ENCODE measurements at places on chromosomes 7 and 10.
A peak's percentile ranks its signal among the peaks of the same experiment; 100 is the strongest.

DNA sequence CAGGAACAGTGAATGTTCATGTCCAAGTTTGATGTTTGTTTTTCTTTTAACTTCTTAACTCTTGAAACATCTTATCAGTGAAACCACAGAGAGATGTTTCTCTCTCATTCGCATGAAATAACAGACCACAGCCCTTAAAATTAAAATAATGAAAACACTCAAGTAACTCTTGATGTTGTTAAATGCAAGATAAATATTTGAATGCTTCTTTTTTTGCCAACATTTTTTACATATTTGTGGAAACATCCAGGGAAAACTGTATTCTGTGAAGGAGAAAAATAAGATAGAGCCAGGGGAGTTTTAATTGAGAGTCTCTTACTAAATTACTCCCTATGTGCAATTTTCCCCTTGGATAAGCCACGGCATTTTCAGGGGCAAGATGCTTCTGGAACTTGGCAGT, 361.8 kb upstream of the MGMT start:
- peak; percentile 20 for DNase-seq

- DNase-seq: no peak
Measured at GRCh38 chr10:101775273-101776160, at the start of gene FGF8. Gene FGF8 (minus strand): TSS chr10:101776114. CDS start chr10:101775900, 214 bp downstream.

DNA sequence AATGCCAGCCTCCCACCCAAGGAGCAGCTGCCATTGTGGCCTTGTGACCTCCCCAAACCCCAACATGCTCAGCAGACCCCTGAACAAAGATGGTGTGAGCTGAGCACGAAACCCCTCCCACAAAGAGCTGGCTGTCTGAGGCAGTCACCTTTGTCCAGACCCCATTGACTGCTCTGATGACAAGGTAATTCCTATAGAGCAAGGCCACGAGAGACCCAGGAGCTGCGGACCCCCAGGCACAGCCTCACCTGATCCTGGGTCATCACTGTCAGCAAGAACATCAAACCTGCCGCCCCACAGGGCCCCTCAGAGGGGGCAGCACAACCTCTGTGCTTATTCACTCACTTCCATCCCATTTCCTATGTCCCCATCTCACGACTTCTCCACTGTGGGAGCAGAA, 102.6 kb downstream of the CPXM2 start:
- no peak for DNase-seq

GRCh38 chr7:109864230-109864629, 1226.7 kb upstream of the LRRN3 start:
- DNase-seq: no peak

DNA sequence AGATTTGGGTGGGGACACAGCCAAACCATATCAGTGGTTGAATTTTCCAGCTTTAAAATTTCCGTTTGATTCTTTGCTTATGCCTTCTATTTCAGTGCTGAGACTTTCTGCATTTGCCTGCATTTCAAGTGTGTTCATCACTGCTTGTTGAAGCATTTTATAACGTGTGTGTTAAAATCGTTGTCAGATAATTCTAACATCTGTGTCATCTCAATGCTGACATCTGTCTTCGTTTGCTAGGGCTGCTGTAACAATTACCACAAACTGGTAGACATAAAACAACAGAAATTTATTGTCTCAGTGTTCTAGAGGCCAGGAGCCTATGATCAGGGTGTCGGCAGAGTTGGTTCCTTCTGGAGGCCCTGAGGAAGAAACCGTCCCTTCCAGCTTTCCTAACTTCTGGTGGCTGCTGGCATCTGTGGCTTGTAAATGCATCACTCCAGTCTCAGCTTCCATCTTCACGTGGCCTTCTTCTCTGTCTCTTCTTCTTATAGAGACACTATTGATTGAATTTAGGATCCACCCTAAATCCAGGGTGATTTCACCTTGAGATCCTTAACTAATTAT, 71.1 kb upstream of the SDK1 start:
- DNase-seq: no peak

- peak; percentile 33 for DNase-seq
Measured at GRCh38 chr7:116782177-116782711, 80.1 kb upstream of the CAPZA2 start.

DNA sequence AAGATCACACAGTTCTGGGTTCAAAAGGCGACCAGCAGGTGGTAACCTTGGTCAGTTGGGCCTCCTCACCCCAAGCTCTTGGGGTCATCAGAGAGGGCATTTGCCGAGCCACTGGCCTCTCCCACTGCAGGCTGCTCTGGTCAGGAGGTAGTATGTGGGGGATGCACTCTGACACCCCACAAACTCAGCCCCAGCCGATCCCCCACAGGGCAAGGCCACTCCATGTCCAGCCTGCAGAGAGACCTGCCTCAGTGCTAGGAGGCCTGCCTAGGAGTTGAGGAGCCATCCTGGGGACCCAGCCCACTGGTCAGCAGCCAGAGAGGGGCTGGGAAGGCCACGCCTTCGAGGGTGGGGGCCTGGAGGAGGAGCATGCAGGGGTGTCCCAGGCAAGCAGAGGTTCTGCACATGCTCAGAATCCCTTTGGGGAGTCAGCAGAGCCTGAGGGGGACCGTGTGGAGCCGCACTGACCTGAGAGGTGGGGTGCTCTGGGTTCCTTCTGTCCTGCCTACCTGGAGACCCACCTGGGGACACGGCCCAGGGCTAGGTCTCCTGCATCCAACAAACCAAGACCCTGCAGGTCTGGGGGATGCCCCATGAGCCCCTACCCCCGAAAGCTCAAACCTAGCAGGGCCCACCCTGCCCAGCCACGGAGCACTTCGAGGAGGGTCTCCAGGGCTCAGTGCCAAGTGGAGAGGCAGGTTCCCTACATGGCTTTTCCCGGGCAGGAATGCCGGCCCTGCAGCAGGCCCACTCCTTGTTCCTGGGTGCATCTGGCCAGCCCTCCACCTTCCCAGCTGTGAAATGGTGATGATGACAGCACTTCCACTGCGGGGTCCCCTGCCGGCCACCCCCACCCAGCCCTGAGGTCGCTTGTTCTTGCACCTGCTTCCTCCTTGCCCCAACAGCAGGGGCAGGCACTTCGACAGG, 58.5 kb downstream of the RASGEF1A start:
- DNase-seq: no peak

DNA sequence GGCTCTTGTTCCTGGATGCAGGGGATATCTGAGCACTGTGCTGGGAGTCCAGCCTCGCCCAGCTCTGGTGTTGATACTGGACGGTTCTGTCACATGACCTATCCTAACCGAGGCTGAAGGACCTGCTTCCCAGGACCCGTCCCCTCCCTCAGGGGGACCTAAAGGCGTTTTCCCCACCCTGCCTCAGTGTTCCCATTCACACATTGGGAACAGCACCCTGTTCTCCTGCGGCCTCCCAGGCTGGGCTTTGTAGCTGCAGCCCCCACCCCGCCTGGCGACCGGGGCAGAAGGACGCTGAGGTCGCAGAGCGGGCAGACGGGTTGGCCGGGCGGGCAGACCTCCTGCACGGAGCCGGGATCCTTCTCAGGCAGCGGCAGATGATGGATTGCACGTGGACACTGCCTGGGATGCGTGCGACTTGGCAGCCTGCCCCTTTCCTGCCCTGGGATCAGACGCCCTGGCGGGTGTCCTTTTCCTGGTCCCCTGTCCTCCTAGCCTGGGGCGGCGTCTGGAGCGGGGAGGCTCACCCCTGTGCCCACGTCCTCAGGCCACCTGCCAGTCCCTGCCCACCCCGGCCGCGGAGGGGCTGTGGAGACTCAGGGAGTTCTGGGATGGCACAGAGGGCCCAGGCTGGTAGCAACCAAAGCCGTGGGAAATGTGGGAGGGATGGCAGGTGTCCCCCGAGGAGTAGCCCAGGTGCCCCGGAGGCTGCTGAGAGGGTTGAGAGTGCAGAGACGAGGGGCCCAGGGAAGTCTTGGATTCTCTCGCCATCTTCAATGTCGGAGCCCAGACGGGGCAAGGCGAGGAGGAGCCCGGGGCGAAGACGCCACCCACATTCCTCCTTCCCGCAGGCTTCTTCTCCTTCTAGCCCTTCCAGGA, 17.2 kb upstream of the PSMG3 start:
- DNase-seq: no peak

- peak; percentile 52 for DNase-seq
Measured at GRCh38 chr10:48199580-48200377, 74.7 kb downstream of the FRMPD2 start.

- no peak for DNase-seq
Measured at GRCh38 chr7:154644366-154644765, 358.6 kb downstream of the PAXIP1 start.

Data from brain microvascular endothelial cell (primary cell).